Fibroblast of upper back skin (primary cell): ENCODE measurements at places on chromosomes 16 and 17.
A peak's percentile ranks its signal among the peaks of the same experiment; 100 is the strongest.

- DNase-seq: peak; percentile 21
Observed at GRCh38 chr17:12927541-12928425, 90.0 kb downstream of the ELAC2 start.

- DNase-seq: peak; percentile 40
Observed at GRCh38 chr17:14882131-14882530, 383.0 kb downstream of the PMP22 start.

- no peak for DNase-seq
Observed at GRCh38 chr17:16460796-16461605, 31.0 kb downstream of the LRRC75A start.

DNA sequence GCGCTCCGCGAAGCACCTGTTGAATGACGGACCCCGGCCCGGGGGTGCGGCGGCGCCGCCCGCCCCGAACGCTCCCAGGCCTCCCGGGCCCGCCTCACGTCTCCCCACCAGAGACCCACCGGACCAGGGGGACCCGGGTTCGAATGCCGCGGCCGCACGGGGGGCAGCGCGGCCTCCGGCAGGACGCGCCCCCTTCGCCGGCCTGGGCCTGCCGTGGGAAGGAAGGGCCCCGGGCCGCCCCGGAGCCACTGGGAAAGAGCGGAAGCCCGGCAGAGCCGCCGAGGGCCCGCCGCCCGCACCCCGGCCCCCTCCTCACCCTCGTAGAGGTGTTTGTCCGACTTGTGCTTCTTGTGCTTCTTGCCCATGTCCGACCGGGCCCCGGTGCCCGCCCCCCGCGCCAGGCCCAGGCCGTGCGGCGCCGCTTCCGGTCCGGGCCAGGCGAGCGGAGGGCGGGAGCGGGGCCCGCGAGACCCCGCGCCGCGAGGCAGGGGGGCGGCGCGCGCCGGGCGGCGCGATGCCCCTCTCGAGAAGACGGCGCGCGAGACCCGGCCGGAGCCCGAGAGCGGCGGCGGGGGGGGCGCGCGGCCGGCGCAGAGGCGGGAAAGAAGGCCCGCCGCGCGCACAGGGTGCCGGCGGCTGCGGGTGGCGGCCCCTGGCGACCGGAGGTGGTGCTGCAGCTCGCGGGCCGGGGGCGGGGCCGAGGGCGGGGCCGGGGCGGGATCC lies at the start of gene BRD7:
Gene BRD7, minus strand, starts transcription at position 579 of the 723 bp plus-strand sequence. Its CDS starts 214 bp downstream, at position 365.
- peak; percentile 58 for DNase-seq

DNA sequence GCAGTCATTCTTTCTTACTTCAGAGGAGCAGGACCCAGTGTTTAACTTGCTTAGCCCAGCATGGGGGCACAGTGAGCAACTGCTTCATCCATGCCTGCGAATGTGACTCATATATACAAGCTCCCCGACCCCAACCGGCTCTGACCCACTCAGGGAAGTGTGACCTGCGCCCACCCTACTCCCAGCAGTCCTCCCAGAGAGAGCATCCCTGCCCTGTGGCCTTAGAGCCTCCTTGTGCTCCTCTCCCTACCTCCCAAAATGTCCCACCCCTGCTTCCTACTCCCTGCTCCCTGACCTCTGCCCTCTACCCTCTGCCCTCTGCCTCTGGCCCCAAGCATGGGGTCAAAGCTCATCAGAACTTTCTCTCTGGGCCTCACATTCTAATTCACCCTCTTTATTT lies 46.9 kb upstream of the DLX4 start:
- DNase-seq: no peak

DNA sequence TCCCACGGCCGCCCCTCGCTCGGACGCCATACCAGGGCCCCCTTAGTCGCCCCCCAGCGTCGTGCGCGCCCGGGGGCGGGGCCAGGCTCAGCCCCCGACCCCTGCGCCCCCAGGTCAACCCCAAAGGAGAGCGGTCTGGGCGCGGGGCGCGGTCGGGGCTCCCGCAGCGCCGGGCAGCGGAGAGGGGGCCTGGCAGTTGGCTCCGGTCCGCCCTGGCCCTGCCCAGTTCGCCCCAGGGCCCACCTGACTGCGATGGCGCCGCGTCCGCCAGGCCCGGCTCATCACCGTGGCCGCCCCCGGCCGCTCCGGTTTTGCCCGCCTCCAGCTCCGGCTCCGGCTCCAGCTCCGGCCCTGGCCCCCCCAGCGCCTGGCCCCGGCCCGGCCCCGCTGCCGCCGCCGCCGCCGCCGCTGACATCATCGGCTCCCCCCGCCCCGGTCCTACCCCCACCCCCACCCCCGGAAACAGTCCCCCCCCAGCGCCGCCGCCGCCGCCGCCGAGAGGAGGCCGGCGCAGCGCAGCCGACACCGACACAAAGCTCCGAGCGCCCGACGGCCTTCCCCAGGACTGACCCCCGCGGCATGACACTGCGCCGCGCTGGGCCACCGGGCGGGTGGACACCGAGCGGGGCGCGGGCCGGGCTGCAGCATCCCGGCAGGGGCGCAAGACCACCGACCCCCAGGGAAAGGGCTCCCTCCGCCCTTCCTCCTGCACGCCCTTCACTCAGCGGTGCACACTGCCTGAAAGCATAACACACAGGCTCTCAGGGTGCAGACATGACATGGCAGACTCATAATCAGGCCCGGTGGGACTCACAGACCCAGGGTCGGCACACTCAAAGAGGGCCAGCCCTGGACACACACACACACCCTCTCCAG lies at the start of gene ZBTB4:
Gene ZBTB4, minus strand, starts transcription at position 419 of the 876 bp plus-strand sequence. CDS start 12,830 bp downstream, outside the sequence.
- DNase-seq: peak; percentile 45

DNA sequence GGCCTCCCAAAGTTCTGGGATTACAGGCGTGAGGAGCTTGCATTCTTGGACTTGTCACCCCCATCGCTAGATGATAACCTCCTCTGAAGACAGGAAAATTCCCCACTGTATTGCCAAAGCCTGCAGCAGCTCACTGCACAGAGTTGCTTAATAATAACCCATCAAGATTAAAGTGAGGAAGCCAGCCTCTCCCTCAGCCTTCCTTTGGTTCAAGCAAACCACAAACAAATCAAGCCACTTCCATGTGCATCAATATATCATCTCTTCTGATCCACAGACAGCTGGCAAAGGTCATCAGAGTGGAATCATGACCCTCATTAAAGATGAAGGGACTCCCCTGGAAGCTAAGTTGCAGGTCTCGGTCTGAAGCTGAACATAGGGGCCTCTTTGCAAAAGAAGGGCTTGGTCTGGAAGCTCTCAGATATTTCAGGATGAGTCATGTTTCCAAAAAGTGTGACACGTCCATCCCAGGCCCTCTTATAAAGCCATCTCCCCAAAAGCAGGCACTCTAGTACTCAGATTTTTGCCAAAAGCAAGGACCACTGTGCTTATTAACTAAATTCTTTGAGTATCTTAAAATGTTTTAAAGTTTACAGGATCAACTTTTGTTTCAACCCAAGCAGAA lies 4.8 kb downstream of the EMP2 start:
- DNase-seq: peak; percentile 31

- DNase-seq: peak; percentile 96
Observed at GRCh38 chr16:14007450-14007849, 63.7 kb upstream of the MRTFB start.

GRCh38 chr17:5135726-5136579 lies 20.1 kb downstream of the USP6 start:
- no peak for DNase-seq

- DNase-seq: no peak
Observed at GRCh38 chr16:58501242-58502131, 1.5 kb downstream of the NDRG4 start.

- DNase-seq: no peak
Observed at GRCh38 chr17:3852561-3852960, 6.5 kb upstream of the NCBP3 start.

DNA sequence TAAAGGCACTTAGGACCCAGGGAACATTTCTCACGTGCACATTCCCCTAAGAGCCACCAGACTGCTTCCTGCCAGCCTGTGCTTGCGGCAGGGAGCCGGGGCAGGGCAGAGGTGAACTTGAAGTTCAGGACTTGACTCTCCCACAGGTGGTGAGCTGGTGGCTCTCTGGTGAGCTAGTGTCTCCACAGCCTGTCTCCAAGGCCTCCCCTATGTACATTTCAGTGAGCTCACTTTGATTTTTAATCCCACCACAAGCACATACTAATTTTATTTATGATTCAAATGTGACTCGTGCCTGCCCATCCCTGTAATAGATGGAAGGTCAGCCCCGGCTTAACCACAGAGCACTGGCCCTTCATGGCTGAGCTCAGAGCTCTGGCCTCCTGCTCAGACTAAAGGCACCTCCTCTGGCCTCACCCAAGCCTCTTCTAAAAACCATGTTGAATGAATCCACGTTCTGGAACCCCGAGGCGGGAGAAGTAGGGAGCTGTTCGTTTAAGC lies 9.2 kb downstream of the SNN start:
- no peak for DNase-seq

DNA sequence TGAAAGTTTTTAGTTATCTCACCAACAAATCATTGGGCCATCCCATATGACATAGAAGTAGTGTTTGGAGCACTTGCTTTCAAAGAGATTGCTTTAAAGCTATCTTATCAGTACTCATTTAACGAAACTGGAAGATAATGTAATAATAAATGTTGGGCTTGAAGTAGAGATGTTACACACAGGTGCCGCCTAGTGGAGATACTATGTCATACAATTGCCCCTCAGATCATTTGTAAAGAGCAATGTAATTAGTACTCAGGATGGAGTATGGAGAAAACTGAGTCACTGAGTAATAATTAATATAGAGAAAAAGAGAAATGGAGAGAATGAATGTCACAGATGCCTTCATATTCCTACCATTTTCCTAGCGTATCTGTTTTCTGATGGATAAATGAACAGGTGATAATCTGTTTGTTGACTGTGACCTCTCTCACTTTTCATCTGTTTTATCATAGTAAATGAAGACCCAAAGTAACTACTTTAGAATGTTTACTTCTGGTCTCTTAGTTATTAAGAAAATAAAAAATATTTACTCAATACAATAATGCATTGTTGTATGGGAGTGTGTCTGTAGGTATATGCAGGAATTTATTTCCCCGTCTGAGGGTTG lies 80.4 kb downstream of the EFCAB5 start:
- peak; percentile 41 for DNase-seq

- DNase-seq: no peak
Observed at GRCh38 chr16:336269-336668, 16.3 kb downstream of the AXIN1 start.

- peak; percentile 18 for DNase-seq
Observed at GRCh38 chr16:21116148-21116693, 34.4 kb downstream of the DNAH3 start.

DNA sequence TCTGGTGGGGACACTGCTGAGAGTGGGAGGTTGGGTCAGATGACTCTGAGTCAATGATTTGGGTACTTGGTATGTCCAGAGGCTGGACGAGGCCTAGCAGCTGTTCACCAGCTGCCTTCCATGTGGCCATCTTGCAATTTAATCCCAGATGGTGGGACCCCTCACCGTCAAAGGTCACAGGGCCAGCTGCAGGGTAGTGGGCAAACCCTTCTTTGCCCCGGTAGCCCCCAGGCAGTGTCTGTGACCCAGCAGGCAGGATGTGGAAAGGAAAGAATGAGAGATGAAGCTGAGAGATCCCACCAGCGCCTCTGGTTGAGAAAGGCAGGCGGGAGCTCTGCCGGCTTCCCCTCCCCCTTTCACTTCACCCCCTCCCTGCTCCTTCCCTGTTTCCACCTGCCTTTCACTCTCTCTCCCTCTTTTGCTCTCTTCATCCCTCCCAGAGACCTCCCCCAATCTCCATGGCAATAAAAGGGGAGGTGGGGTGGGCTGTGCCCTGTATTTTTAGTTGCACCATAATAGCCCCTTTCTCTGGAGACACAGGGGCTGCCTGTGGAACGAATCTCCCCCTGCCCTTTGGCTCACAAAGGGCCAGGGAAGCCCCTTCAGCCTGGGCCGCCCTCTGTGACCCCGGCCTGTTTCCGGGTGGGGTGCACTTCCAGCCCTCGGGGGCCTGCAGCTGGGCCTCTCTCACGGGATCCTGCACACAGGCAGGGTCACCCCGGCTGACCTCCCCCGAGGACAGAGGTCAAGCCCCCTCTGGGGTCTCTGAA lies 20.2 kb downstream of the CDK5RAP3 start:
- DNase-seq: no peak

- DNase-seq: no peak
Observed at GRCh38 chr17:64788286-64789060, 126.4 kb upstream of the SMURF2 start.

DNA sequence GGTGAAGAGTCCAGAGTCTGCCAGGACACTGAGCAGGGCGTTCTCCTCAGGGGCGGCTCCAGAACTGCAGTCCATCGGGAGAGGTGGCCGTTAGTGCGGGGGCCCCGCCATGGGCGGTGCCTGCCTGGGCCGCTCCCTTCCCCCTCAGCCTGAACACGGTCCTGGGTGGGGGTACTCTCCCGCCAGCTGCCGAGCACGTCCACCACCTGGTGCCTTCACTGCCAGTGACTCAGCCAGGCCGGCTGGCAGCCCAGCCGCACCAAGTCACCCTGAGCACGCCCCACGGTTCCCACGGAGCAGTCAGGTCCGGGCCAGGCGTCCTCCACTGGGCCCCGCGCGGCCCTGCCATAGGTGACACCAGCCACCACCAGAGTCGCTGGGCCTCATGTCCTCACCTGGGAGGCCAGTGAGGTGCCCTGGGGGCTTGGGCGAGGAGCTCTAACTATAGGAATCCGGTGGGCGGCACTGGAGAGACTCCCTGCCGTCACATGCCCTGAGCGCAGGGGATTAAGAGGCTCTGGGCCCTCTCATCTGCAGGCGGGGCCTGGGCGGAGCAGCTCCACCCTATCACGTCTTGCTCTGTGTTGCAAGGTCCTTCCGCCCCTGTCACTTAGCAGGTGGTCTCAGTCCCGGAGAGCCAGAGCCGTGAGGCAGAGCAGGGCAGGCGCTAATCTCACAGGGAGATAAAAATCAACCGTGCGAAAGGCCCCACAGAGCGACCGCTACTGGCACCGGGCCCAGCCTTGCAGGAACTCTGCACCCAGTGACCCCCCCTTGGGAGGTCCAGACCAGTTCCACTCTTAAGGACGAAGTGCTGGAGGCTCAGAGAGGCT lies 14.3 kb downstream of the PIEZO1 start:
- DNase-seq: peak; percentile 87

- no peak for DNase-seq
Observed at GRCh38 chr16:65704866-65705265, 583.0 kb upstream of the CDH11 start.

- no peak for DNase-seq
Observed at GRCh38 chr16:14139872-14140271, 68.8 kb downstream of the MRTFB start.

DNA sequence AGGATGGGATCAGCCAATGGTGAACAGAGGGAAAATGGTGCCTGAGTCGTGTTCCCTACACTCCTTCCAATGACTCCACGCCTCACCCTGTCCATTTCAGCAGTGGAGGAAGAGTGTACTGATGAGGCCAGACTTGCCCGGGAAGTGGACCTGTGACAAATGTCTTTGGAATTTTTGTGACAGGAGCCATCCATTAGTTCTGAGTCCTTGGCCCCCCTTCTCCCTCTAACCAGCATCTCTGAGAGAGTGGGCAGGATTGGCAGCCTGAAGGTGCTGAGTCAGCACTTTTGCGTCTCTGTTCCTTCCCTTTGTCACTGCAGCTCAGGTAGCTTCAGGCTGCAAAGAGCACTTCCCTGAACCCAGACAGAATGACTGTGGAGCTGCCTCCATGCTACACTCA lies 30.8 kb downstream of the BEAN1 start:
- DNase-seq: peak; percentile 20

GRCh38 chr17:28345419-28346198 lies 10.0 kb downstream of the TNFAIP1 start:
- no peak for DNase-seq
